A549 treated with RU486 at 1 μM for 4 hours (cell line): ENCODE measurements at places on chromosomes 16 and 17. TPM values are rescaled to one million over a fixed set of nuclear protein-coding genes. Genes with fewer than 3 reads are reported as not detected.

The C17orf78 gene
- not detected in 5 replicates for total RNA-seq

The BCO1 gene
- total RNA-seq = 0.85 to 1.5 TPM (median 0.98 TPM) in 5 replicates

The CD300H gene
- total RNA-seq = 0.27 to 1.00 TPM (median 0.43 TPM) in 3 of 5 replicates, not detected in the others

The EPOP gene
- 11.3 to 15.3 TPM (median 14.3 TPM) in 5 replicates for total RNA-seq

The BAIAP3 gene
- 0.90 to 1.2 TPM (median 0.99 TPM) in 5 replicates for total RNA-seq

The MYH1 gene
- not detected in 5 replicates for total RNA-seq

The CD79B gene
- total RNA-seq = 0.16 TPM in 1 of 5 replicates, not detected in the others

The CHST6 gene
- 0.10 to 0.32 TPM (median 0.14 TPM) in 5 replicates for total RNA-seq

The KRTAP9-2 gene
- total RNA-seq = not detected in 5 replicates

The TBC1D3C gene
- total RNA-seq = not detected in 5 replicates

The ZDHHC1 gene
- total RNA-seq = 5.3 to 7.6 TPM (median 6.5 TPM) in 5 replicates

The ZNF750 gene
- total RNA-seq = not detected in 5 replicates

The PDILT gene
- not detected in 5 replicates for total RNA-seq

The CCL11 gene
- not detected in 5 replicates for total RNA-seq

The GPR179 gene
- total RNA-seq = 0.02 to 0.05 TPM (median 0.03 TPM) in 5 replicates

The CDYL2 gene
- total RNA-seq = 0.19 to 1.1 TPM (median 0.56 TPM) in 5 replicates

The AARS1 gene
- total RNA-seq = 90.7 to 101 TPM (median 92.8 TPM) in 5 replicates

The GPR142 gene
- total RNA-seq = 0.07 TPM in 1 of 5 replicates, not detected in the others

The MYCBPAP gene
- 0.37 to 0.85 TPM (median 0.51 TPM) in 5 replicates for total RNA-seq

The PLA2G10 gene
- total RNA-seq = 0.21 to 0.31 TPM in 2 of 5 replicates, not detected in the others

The KREMEN2 gene
- 1.3 to 2.4 TPM (median 2.3 TPM) in 5 replicates for total RNA-seq

The PDPK1 gene
- 15.7 to 21.6 TPM (median 20.2 TPM) in 5 replicates for total RNA-seq

The KRTAP16-1 gene
- total RNA-seq = not detected in 5 replicates

The LDHD gene
- total RNA-seq = 0.35 to 1.1 TPM (median 0.80 TPM) in 5 replicates

The C16orf74 gene
- 11.4 to 18.6 TPM (median 16.7 TPM) in 5 replicates for total RNA-seq

The LGALS9 gene
- 0.54 to 1.8 TPM (median 1.5 TPM) in 5 replicates for total RNA-seq

The MAPK8IP3 gene
- total RNA-seq = 33.5 to 60.3 TPM (median 44.8 TPM) in 5 replicates

The GNGT2 gene
- 0.42 to 0.62 TPM (median 0.47 TPM) in 4 of 5 replicates, not detected in the other for total RNA-seq

The IGF2BP1 gene
- 52.3 to 95.3 TPM (median 84.2 TPM) in 5 replicates for total RNA-seq

The RCVRN gene
- not detected in 5 replicates for total RNA-seq

The HEXD gene
- total RNA-seq = 9.7 to 15.0 TPM (median 13.7 TPM) in 5 replicates

The ST6GALNAC2 gene
- 0.28 to 0.70 TPM (median 0.33 TPM) in 4 of 5 replicates, not detected in the other for total RNA-seq

The OR1A1 gene
- total RNA-seq = not detected in 5 replicates

The FZD2 gene
- total RNA-seq = 27.7 to 45.7 TPM (median 39.2 TPM) in 5 replicates

The KRTAP1-1 gene
- not detected in 5 replicates for total RNA-seq

The KCNH4 gene
- total RNA-seq = 0.24 to 0.65 TPM (median 0.42 TPM) in 5 replicates

The CSH2 gene
- not detected in 5 replicates for total RNA-seq

The WNT9B gene
- total RNA-seq = not detected in 5 replicates

The TOM1L2 gene
- 17.2 to 22.9 TPM (median 20.2 TPM) in 5 replicates for total RNA-seq

The OR4D1 gene
- total RNA-seq = 0.03 TPM in 1 of 5 replicates, not detected in the others

The ARL5C gene
- total RNA-seq = not detected in 5 replicates

The ATP2C2 gene
- 0.08 to 0.17 TPM (median 0.09 TPM) in 3 of 5 replicates, not detected in the others for total RNA-seq

The PITPNM3 gene
- 1.6 to 2.2 TPM (median 1.8 TPM) in 5 replicates for total RNA-seq

The PIRT gene
- total RNA-seq = not detected in 5 replicates

The TMC8 gene
- total RNA-seq = 0.18 to 0.43 TPM (median 0.29 TPM) in 5 replicates

The VTN gene
- 16.0 to 24.4 TPM (median 22.0 TPM) in 5 replicates for total RNA-seq

The TBC1D3K gene
- not detected in 5 replicates for total RNA-seq

The TEN1 gene
- 20.8 to 26.6 TPM (median 24.1 TPM) in 5 replicates for total RNA-seq

The MT4 gene
- total RNA-seq = not detected in 5 replicates

The ALDH3A1 gene
- 783 to 1,160 TPM (median 824 TPM) in 5 replicates for total RNA-seq

The KRTAP3-1 gene
- total RNA-seq = not detected in 5 replicates

The CACNB1 gene
- 4.5 to 5.5 TPM (median 5.2 TPM) in 5 replicates for total RNA-seq
